Central memory CD8-positive, alpha-beta T cell (primary cell): ENCODE measurements at places on chromosomes 6 and 20.

GRCh38 chr6:64482631-64483030 is 847.0 kb downstream of the PHF3 start:
- no peak overlapping the region for H3K27ac ChIP-seq
- no peaks in the 10 kb centered on the region for H3K27me3 ChIP-seq
- no peaks in the 10 kb centered on the region for H3K36me3 ChIP-seq
- no peak for DNase-seq
- no peaks in the 10 kb centered on the region for H3K4me1 ChIP-seq
- H3K4me3 ChIP-seq: no peak overlapping the region

DNA sequence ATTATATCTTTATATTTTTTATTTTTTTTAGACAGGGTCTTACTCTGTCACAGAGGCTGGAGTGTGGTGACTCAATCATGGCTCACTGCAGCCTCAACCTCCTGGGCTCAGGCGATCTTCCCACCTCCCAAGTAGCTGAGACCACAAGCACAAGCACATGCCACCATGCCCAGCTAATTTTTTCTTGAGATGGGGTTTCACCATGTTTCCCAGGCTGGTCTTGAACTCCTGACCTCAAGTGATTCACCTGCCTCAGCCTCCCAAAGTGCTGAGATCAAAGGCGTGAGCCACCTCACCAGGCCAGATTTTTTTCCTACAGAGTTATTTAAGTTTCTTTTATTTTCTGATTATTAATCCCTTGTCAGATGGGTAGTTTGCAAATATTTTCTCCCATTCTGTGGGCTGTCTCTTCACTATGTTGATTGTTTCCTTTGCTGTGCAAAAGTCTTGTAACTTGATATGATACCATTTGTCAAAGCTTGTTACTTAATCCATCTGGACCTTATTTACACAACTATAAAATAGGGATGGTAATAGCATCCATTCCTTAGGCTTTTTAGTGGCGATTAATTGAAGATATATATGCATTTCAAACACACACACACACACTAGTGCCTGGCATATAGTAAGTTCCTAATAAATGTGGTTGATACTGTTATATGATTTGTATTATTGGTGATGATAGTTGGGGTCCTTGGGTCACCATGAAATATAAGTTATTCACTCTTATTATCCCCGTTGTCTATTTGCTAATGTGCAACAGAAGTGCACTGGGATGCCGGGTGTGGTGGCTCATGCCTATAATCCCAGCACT is 187.1 kb downstream of the BCAS1 start:
- H3K4me1 ChIP-seq: peaks cover 39% of the 10 kb centered on the region
- DNase-seq: no peak
- no peak overlapping the region for H3K27ac ChIP-seq
- H3K36me3 ChIP-seq: peaks cover 5% of the 10 kb centered on the region

DNA sequence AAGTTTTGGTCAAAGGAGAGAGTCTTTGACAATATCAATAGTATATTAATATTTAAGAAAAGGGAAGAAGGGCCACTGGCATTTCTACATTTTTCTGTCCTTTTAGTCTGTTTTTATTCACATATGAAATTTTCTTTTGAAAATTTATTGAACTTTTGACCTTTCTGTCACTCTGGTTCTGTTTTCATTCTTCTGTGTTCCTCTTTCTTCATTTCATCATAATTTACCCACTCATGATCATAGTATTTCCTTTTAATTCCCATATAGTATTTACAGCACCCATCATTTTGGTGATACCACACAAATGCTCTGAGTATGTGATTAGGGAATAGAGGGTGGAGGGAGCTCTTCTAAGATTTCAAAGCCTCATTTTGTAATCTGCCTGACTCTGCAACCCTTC is 142.8 kb downstream of the GJA1 start:
- H3K4me3 ChIP-seq: no peak overlapping the region
- no peaks in the 10 kb centered on the region for H3K4me1 ChIP-seq
- DNase-seq: no peak
- no peak overlapping the region for H3K27ac ChIP-seq

GRCh38 chr6:35468980-35469750 is 964 bp downstream of the RPL10A start:
- no peaks in the 10 kb centered on the region for H3K27me3 ChIP-seq
- H3K36me3 ChIP-seq: peaks cover 46% of the 10 kb centered on the region
- H3K27ac ChIP-seq: peak overlapping the region; percentile 96
- peak overlapping the region; percentile 98 for H3K4me3 ChIP-seq

- H3K27ac ChIP-seq: no peak overlapping the region
- no peaks in the 10 kb centered on the region for H3K36me3 ChIP-seq
- no peak for DNase-seq
- no peak overlapping the region for H3K4me3 ChIP-seq
- no peaks in the 10 kb centered on the region for H3K4me1 ChIP-seq
- H3K27me3 ChIP-seq: no peaks in the 10 kb centered on the region
Observed at GRCh38 chr6:169312658-169313346, 59.2 kb upstream of the THBS2 start.

- no peaks in the 10 kb centered on the region for H3K27me3 ChIP-seq
- no peak overlapping the region for H3K27ac ChIP-seq
- DNase-seq: no peak
- no peaks in the 10 kb centered on the region for H3K4me1 ChIP-seq
- H3K4me3 ChIP-seq: no peak overlapping the region
- H3K36me3 ChIP-seq: peaks cover 29% of the 10 kb centered on the region
Observed at GRCh38 chr20:38414769-38415450, 20.2 kb downstream of the SNHG17 start.

DNA sequence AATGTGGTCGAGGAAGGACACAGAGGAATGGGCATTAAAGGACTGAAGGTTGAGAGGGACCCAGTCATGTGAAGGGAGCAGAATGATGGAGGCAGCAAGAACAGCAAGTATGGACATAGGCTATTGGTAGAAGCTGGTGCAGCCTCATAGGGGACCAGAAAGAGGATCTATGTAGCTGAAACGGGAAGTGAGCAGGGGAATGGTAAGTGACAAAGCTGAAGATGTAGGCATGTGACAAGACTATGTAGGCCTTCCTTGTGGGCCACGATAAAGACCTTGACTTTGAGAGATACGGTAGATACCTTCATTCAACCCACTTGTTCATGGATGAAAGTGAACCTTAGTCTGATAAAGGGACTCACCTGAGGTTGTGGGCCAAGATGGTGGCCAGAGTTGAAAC is 3.5 kb downstream of the CTNNBL1 start:
- no peak overlapping the region for H3K27ac ChIP-seq
- H3K36me3 ChIP-seq: peaks cover 7% of the 10 kb centered on the region
- peaks cover 51% of the 10 kb centered on the region for H3K4me1 ChIP-seq
- DNase-seq: no peak
- H3K27me3 ChIP-seq: no peaks in the 10 kb centered on the region

DNA sequence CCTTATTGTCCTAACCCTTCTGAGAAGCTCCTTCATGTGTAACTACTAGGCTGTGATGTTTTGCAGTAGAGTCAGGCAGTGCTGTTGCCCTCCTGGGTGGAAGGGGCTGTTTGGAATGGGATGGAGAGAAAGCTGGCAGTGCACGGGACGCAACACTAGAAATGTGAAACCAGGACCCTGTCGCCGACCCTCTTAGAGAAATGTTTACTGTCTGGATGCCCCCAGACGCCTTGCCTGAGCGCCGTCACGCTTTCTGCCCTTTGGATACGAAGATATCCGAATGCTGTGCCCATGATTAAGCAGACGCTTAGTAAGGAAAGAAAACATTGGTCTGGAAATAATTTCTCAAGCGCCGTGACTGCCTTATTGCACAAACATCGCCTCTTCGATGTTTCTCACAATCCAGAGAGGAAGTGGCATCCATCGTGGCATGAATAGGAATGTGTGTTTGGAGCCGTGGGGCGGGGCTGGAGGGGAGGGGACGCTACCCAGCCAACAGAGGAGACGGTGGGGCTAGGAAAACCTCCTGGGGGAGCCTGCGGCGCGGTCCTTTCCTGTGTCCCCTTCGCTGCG is 661 bp upstream of the PPP1R14C start:
- peaks cover 18% of the 10 kb centered on the region for H3K4me1 ChIP-seq
- no peak overlapping the region for H3K27ac ChIP-seq
- peak overlapping the region; percentile 72 for H3K4me3 ChIP-seq
- DNase-seq: no peak
- H3K27me3 ChIP-seq: peaks cover 52% of the 10 kb centered on the region

DNA sequence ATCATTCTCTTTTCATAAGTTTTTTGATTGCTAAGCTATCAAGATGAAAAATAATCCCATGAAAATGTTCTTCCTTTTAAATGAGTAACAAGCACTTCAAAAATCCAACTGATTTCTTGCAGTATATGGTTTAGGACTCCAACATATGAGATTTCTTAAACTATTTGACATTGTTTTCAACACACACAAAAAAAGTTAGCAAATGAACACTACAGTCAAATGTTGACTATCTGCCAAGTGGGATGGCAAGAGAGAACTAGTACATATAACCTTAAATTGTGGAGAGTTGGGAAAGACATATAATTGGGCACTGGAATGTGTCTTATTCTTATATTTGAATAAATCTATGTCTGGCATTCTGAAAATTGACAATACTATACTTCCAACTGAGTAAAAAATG is 15.6 kb downstream of the COL21A1 start:
- DNase-seq: no peak
- no peak overlapping the region for H3K27ac ChIP-seq
- H3K4me3 ChIP-seq: no peak overlapping the region

- H3K4me3 ChIP-seq: no peak overlapping the region
Observed at GRCh38 chr6:100339574-100340255, 125.0 kb downstream of the SIM1 start.

DNA sequence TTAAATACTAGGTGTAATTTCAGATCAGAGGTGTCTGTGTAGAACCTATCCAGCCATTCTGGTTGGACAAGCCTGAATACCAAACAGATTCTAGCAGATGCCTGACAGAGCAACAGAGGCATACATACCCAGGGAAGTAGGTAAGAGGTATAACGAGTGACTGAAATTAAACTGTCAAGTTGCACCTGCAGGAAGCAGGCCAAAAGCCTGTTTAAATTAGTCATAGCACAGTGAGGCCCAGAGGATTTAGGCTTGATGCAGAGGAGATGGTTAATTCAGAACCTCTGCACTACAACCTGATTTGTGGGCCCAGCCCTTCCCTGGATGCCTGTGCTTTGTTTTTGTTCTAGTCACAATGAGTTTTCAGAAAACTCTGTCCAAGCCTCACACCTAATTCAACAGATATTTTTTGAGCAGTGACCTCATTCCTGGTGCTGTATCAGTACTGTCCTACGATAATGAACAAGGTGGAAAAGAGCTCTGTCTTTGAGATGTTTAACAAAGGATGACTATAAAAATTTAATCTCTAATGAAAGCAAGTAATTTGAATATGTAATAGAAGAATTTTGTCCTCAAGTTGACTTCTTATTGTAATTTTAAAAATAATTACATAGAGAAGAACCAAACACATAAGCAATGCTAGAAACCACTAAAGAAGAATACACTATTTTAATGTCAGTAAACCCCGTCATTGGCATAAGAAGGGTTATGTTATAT is 31.7 kb downstream of the C6orf58 start:
- no peaks in the 10 kb centered on the region for H3K27me3 ChIP-seq
- no peak overlapping the region for H3K27ac ChIP-seq
- no peaks in the 10 kb centered on the region for H3K36me3 ChIP-seq
- no peak for DNase-seq

- H3K27ac ChIP-seq: no peak overlapping the region
- no peak for DNase-seq
- no peaks in the 10 kb centered on the region for H3K36me3 ChIP-seq
- no peak overlapping the region for H3K4me3 ChIP-seq
- H3K4me1 ChIP-seq: no peaks in the 10 kb centered on the region
Observed at GRCh38 chr20:12055161-12055560, 137.5 kb downstream of the BTBD3 start.

GRCh38 chr20:23534801-23535593 is 33.3 kb downstream of the CST9L start:
- H3K27ac ChIP-seq: no peak overlapping the region
- peaks cover 23% of the 10 kb centered on the region for H3K4me1 ChIP-seq
- DNase-seq: no peak
- peaks cover 2% of the 10 kb centered on the region for H3K36me3 ChIP-seq
- no peak overlapping the region for H3K4me3 ChIP-seq
